Sigmoid colon (tissue), 7 donors: ENCODE measurements at places on chromosomes 4 and X. TPM values are rescaled to one million over a fixed set of nuclear protein-coding genes. Genes with fewer than 3 reads are reported as not detected.

PFKFB1 gene
- 0.49 TPM for total RNA-seq

DNA sequence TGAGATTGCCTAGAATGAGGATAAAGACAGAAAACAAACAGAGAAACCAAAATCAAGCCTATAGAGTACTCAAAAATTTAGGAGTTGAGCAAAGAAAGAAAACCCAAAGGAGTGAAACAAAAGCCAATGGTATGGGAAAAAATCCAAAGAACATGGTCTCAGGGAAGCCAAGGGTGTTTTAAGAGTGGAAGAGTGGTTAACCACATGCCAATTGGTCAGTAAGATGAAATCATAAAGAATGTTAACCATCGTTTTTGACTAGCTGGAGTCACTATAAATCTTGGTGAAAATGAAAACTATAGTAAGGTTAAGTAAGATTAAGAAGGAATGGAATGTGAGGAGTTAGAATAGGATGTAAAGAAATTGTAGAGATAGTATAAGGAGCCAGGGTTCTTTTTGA, 64.7 kb upstream of the RPL34 start:
- no peak overlapping the region for H3K4me3 ChIP-seq
- no peak for DNase-seq
- H3K27ac ChIP-seq = no peak overlapping the region
- H3K36me3 ChIP-seq = no peaks in the 10 kb centered on the region

DNA sequence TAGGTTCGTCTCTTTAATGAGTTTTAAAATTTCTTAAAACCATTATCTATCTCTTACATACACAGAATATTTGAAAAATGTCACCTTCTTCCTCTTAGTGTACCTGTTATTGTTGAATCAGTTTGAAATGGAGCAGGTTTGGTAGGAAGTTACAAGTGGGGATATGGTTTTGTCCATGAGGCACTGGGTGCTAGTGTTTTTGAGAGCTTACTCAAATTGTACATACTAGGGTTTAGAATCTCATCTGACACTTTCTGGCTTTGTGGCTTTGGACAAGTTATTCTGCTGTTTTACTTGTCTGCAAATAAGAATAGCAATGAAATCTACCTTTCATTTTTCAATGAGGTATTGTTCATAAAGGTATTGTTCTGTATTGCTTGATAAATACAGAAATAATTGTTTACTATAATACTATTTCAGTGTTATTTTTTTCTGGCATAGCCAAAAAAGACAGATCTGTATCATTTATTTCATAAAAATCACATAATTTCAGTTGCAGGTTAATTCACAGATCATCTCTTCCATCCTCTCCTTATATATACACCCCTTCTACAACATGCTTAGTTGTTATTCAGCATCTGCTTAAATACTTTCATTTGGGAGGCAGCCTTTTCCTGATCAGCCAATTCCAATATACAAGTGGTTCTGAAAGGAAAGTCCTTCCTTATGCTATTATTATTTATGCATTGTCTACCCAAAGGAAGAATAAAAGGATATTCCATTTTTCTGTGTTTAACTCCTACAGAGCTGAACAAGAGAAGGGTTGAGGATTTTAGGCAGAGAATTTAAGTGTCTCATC, 13.3 kb downstream of the NCAPG start:
- H3K4me3 ChIP-seq = no peak overlapping the region
- no peaks in the 10 kb centered on the region for H3K4me1 ChIP-seq
- H3K27ac ChIP-seq = no peak overlapping the region
- no peak for DNase-seq
- no peaks in the 10 kb centered on the region for H3K36me3 ChIP-seq

ZFP42 gene
- total RNA-seq = not detected

- peak; percentile 97 for DNase-seq
- H3K36me3 ChIP-seq = no peaks in the 10 kb centered on the region
These were observed 492 bp upstream of the NKX3-2 start for GRCh38 chr4:13544606-13545393.

DNA sequence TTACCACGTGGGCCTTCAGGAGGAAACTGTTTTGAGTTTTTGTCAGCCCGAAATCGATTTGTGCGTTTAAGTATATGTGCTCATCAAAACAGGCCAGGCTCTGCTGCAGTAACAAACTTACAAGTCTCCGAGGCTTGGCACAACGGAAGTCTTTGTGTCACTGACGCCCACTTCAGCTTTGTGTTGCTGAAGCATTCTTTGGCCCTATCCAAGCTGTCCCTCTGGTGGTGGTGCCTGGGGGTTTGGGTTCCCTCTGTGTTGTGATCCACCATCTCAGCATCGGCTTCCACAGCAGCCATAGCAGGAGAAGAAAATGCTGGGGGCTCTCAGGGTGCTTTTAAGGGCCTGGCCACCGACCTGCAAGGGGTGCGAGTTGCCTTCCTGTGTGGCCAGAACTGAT, 176.4 kb downstream of the PTTG2 start:
- peaks cover 15% of the 10 kb centered on the region for H3K36me3 ChIP-seq
- H3K27me3 ChIP-seq = no peaks in the 10 kb centered on the region
- DNase-seq = no peak
- H3K27ac ChIP-seq = no peak overlapping the region
- peaks cover 30% of the 10 kb centered on the region for H3K4me1 ChIP-seq
- H3K4me3 ChIP-seq = no peak overlapping the region

DNA sequence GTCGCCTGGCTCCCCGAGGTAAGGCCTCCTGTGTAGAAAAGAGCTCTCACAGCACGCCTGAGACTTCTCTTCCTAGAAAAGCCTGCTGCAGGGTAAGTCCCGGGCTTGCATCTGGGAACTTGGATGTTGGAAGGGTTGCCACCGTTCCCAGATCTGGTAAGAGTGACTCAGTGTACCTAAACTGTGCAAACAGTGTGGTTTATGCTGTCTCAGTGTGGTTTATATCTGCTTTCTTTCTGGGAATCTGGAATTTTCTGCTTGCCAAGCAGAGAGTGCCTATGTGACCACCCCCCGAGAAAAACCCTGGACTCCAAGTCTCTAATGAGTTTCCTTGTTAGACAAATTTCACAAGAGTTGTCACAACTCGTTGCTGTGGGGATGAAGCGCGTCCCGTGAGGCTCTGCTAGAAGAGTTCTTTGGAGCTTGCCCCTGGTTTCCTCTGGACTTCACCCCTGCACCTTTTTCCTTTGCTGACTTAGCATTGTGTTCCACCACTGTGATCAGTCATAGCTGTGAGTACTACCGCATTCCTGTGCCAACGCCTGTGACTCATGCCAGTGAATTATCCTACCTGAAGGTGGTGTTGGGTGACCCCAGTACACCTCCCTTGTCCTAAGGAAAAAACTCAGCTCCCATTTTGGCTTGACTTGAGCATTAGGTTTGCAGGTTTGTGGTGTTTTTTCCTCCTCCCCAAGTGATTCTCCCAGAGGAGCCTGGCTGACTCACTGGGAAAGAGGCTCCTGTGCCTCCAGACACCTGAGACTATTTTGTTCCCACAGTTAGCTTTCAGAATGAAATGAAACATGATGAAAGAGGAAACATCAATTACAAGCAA, 14.5 kb downstream of the SLC2A9 start:
- no peak overlapping the region for H3K4me3 ChIP-seq
- peaks cover 23% of the 10 kb centered on the region for H3K4me1 ChIP-seq
- H3K27ac ChIP-seq = peak overlapping the region; percentile 38
- H3K36me3 ChIP-seq = no peaks in the 10 kb centered on the region
- DNase-seq = no peak
- no peaks in the 10 kb centered on the region for H3K27me3 ChIP-seq

DNA sequence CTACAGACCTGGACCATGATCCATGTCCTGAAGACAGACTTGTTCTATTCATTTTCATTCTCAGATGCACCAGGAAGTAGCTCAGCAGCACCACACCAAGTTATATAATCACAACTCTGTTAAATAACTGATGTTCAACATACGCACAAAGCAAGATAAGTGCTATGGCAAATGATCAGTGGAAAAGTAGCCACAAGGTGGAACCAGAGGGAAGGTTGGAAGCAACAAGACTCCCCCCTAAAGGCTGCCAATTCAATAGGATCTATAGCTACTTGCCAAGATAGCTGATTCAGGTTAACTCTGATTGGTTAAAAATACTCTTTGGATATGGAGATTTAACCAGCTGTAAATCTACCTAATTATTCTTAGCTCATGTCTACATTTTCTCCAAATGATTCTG, 23.7 kb upstream of the FAM47B start:
- no peaks in the 10 kb centered on the region for H3K27me3 ChIP-seq
- DNase-seq = no peak
- H3K36me3 ChIP-seq = no peaks in the 10 kb centered on the region
- no peak overlapping the region for H3K27ac ChIP-seq

EXOC1L gene
- not detected for total RNA-seq

GRCh38 chr4:168509786-168510185, 12.9 kb downstream of the PALLD start:
- no peak for DNase-seq
- no peak overlapping the region for H3K4me3 ChIP-seq
- no peaks in the 10 kb centered on the region for H3K36me3 ChIP-seq
- no peaks in the 10 kb centered on the region for H3K27me3 ChIP-seq
- no peak overlapping the region for H3K27ac ChIP-seq
- no peaks in the 10 kb centered on the region for H3K4me1 ChIP-seq

DNA sequence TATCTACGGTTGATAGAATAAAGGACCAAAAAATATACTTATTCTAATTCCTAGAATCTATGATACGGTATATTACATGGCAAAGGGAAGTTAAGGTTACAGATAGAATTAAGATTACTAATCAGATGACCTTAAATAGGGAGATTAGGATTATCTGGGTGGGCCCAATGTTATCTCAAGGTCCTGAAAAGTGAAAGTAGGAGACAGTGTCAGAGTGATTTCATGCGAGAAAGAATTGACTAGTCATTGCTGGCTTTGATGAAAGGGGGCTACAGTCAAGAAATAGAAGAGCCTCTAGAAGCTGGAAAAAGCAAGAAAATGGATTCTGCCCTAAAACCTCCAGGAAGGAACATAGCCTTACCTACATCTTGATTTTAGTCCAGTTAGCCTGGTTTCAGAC, 176.9 kb upstream of the PPP1R2C start:
- no peaks in the 10 kb centered on the region for H3K4me1 ChIP-seq
- H3K27ac ChIP-seq = no peak overlapping the region

DNA sequence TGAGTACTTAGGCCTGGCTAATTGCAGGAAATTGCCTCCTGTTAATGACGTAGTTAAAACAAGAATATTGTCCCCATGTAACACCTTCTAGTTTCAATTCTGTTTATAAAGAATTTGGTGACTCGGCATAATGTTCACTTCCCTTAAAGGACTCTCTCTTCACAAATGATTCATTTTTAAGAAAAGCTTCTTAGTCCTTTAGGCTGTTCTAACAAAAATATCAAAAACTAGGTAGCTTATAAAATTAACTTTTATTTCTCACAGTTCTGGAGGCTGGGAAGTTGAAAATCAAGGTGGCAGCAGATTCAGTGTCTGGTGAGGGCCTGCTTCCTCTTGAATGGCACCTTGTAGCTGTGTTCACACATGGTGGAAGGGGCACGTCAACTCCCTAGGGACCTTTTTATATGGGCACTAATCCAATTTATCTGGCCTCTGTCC, 23.8 kb downstream of the COL25A1 start:
- no peak for DNase-seq
- no peaks in the 10 kb centered on the region for H3K36me3 ChIP-seq
- H3K4me3 ChIP-seq = no peak overlapping the region

KLHL4 gene
- total RNA-seq = 2.1 TPM

GRCh38 chrX:104284507-104284906, 29.8 kb upstream of the ESX1 start:
- no peaks in the 10 kb centered on the region for H3K27me3 ChIP-seq
- no peaks in the 10 kb centered on the region for H3K4me1 ChIP-seq
- no peak for DNase-seq
- no peaks in the 10 kb centered on the region for H3K36me3 ChIP-seq
- no peak overlapping the region for H3K27ac ChIP-seq

FHDC1 gene
- total RNA-seq = 0.81 TPM

GRCh38 chrX:2251211-2251610, 249.6 kb downstream of the DHRSX start:
- no peaks in the 10 kb centered on the region for H3K27me3 ChIP-seq
- H3K4me3 ChIP-seq = no peak overlapping the region
- peak; percentile 10 for DNase-seq
- H3K4me1 ChIP-seq = no peaks in the 10 kb centered on the region
- H3K27ac ChIP-seq = no peak overlapping the region
- H3K36me3 ChIP-seq = no peaks in the 10 kb centered on the region
